Globus pallidus (tissue), 1 donor: ENCODE measurements at places on chromosomes 6 and 20.

DNA sequence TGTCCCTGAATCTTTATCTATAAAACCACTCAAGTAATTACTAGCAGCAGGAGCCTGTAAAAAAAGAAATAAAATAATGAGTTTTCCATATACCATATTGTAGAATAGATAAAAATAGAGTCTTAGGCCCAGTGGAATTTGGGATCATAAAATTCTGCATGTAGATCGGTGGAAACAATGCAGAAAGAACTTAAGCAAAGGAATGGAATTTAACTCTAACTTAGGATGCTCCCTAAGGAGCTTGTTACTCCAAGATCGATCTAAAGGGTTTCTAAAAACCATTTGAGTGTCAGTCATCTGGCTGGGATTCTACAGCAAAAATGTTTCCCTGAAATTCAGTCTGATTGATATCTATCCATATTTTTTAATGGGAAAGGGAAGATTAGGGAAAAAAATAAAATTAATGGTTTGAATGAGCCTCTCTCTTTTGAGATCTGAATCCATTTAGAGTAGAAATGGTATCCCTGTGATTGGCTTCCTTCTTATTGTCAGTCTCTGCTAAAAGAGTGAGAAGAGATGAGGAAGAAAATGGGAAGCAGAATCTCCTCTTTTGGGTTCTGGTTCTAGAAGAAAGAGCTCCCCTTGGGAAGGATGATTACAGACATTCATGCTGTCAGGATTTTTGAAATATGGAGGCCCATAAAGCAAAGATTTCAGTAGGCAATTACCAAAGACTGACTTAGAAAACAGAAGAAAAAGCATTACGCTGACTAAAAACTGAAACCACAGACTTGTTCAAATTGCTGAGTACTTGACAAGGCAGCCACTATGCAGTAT, 564.3 kb upstream of the MARCKS start:
- DNase-seq = no peak

- no peak for DNase-seq
These were observed 247.5 kb upstream of the SUPT3H start for GRCh38 chr6:45625191-45625664.

- no peak for DNase-seq
These were observed 182.5 kb downstream of the EDN1 start for GRCh38 chr6:12472601-12473038.

DNA sequence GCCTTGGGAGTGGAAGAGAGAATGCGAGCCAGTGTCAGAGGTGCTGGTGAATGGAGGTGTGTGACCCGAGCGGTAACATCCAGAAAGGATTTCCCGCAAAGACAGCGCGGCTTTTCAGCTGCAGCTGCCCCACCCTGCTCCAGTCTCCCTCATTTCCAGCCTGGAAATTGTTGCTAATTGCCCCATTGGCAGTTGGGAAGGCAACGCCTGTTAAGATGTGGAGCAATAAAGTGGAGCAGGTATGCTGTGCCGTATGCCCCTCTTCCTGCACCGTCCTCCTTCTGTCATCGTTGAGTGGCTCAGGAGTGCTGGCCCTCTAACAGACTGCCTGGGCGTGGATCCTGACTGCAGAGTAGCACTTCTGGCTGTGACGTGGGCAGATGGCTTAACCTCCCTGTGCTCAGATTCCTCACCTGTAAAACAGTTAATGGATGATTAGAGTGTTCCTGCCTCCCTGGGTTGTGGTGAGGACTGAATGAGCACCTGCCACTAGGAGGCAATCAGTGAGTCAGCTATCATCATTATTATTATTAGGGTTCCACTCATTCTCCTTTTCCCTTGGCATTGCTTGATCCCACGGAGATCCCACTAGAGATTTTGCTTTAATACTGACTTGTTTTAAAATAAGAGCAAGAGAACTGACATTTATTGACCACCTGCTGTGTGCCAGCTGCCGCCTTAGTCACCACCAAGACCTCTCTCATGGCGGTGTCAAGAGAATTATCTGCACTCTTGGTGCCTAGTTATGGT, 11.7 kb downstream of the ARFGEF2 start:
- DNase-seq = no peak

DNA sequence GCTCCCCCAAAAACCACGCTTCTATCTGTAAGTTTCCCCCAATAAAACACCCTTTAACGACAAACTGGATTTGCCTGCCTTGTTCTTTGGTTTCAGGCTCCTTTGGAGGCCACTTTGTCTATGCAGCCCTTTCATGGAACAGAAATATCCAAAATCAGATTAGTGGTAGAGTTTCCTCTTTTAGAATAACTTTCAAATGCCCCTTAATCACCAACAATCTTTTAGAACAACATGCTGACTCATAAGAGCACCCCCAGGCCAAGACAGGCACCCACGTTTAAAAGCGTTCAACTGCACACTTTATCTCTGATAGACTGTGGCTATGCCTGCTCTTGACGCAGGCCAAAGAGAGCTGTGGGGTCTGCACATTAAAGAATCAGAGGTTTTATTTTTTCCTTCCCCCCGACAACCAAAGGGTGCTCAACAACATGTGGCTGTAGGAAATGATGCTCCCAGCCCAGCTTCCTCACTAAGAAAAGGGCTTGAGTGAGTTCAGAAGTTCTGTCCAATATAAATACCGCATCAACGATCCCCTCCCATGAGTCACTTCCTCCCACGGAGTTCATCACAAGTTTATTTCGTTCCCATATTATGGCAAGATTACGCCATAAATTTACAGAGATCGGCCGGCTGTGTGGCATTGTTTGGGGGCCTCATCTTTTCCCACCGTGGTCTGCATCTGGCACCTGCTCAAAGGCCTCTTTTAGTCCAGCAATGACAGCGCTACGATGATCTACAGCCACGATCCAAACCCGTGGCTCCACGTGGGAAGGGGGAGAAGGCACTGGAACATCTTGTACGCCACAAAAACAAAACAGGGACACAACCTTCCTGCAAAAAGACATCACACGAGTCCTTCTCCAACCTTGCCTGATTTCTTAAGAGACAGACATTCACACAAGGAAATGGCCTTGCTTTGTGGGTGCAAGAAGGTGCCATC, 88.8 kb upstream of the NFATC2 start:
- no peak for DNase-seq

GRCh38 chr6:42104804-42105125, 37.7 kb downstream of the C6orf132 start:
- no peak for DNase-seq

DNA sequence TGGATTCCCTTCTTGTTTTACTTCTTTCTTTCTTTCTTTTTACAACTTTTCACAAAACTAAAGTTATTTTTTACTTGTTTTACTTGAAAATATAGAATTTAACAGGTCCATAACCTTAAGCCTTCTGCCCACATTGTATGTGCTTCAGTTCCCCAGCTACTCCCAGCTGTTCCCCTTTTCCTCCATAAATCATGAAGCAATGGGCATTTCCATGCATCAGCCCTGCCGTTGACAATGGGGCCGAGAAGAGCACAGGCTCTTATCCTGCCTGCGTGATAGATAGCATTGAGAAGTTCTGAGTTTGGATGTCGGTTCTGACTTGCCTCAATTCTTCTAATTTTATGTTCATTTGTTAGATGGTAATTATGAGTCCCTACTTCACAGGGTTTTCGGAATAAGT, 583.8 kb downstream of the CDH26 start:
- DNase-seq = no peak

- no peak for DNase-seq
These were observed 17.7 kb downstream of the RAB22A start for GRCh38 chr20:58327211-58327610.

- DNase-seq = no peak
These were observed 5.9 kb upstream of the PHF1 start for GRCh38 chr6:33404884-33405283.

- DNase-seq = no peak
These were observed 11.6 kb downstream of the CST3 start for GRCh38 chr20:23626040-23626620.

DNA sequence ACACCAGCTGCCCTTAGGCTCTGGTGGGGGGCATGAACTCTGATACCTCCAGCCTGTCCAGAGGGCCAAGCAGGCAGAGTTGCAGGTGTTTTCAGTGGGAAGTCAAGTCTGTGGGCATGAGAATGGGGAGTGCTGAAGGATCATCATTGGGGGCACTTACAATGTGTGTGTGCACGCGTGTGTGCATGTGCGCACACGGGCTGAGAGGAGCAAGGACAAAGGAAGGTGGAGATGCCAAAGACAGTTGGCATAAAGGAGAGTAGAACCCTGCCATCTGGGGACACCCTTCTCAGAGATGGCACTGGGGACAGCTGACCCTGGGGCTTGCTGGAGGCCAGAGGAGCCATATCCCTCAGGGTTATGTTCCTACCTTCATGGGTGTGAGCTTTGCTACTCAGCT, 408.4 kb upstream of the CHD6 start:
- no peak for DNase-seq

DNA sequence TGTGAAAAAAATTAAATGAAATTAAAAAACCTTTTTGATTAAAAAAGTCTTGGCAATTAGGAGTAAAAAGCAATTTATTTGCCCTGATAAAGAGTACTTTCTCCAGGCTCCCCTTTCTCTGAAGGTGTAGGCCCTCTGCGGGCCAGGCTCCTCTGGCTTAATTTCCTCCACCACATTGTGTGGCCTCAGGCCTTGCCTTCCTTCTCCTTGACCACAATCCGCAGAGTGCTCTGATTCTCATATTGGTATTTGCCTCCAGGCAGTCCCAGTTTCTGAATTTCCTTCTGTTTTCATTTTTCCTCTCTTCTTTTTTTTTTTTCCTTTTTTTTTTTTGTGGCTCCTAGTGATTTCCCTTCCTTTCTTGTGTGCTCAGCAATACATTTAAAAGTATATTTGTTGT, 96.4 kb downstream of the AIG1 start:
- DNase-seq = no peak

- DNase-seq = no peak
These were observed 1334.0 kb upstream of the CITED2 start for GRCh38 chr6:140708441-140708840.

DNA sequence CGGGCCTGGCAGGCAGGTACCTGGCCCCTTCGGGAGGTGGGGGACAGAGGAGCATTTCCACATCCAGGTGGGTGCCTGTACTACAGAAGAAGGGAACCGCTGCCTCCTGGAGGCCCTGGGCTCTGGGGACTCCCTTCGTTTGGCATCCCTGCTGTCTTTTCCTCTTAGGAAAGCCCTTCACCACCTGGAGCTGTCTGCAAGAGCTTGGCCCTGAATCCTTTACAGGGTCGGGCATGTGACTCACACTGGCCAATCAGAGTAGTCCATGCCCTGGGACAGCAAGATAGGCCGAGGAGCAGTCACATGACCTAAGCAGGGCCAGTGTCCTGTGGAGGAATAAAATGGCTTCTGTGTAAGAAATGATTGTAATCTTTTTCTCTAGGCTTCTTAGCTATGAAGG, 224.9 kb downstream of the ANKRD60 start:
- no peak for DNase-seq

DNA sequence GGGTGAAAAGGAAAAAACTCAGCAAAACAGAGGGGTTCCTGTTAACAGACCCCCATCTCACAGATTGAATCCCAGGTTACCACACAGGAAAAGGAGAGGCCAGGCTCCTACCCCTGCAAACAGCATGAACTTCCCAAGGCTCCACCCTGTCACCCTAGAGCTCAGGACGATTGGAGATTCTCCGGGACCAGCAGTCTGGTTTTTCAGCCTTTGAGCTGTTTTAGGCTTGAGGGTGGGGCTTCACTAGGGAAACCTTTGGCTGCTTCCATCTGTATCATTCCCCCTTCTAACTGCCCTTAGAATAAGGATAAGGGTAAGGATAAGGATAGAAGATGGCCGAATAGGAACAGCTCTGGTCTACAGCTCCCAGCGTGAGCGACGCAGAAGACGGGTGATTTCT, 16.0 kb downstream of the C6orf58 start:
- no peak for DNase-seq

DNA sequence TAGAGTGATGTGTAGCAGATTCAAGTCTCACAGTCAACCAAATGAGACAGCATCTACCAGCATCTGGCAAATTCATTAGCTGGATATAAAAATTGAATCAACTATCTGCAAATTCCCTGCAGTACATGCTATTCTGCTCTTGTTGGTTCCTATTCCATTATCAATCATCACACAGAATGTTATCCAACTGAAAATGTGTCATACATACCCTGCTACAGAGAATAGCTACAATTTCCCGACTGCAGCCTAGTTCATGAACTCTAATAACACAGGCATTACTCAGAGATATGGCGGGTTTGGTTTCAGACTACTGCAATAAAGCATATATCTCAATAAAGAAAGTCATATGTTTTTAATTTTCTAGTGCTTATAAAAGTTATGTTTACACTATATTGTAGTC, 78.4 kb downstream of the AHI1 start:
- no peak for DNase-seq

- no peak for DNase-seq
These were observed 910 bp upstream of the PCSK2 start for GRCh38 chr20:17225851-17226409.

DNA sequence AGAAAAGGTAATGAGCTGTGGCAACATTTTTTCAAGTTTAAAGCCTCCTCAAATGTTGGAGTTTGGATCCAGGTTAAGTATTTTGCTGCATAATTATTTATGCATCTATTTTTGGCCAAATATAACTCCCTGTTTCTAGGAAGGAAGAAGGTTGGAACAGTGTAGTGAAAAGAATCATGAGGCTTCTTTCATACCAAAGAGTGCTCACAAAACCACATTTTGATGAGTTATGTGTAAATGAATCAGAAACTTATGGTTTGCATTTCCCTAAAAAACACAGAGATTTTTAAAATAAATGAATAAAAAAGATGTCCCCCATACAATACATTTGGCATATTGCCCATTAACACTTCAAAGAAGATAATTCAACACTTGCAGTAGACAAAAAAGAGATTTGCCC, 246.9 kb upstream of the PRDM1 start:
- DNase-seq = no peak

GRCh38 chr6:37293426-37293825, 35.5 kb upstream of the TMEM217 start:
- no peak for DNase-seq

- DNase-seq = no peak
These were observed 67.5 kb downstream of the MACROD2 start for GRCh38 chr20:14062786-14063185.

GRCh38 chr6:100998111-100998510, 117.0 kb upstream of the ASCC3 start:
- DNase-seq = no peak

GRCh38 chr6:14467591-14467990, 350.0 kb downstream of the CD83 start:
- DNase-seq = no peak

DNA sequence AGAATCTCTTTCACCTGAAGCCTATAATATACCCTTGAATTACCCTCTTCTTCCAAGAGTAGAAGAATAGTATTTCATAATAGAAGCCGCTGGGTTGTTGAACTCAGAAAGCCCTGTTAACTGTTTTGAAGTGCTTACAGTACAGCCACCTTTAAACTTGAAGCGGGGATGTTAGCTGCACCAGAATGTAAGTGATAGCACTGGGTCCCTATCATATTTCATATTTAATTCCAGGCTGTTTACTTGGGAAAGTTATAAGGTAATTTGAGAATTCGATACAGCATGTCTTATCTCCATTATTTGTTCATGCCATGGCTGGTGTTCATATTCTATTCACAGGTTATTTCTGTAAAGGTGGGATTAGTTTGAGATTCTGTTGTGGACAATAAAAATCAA, 63.5 kb upstream of the VSTM2L start:
- DNase-seq = no peak

DNA sequence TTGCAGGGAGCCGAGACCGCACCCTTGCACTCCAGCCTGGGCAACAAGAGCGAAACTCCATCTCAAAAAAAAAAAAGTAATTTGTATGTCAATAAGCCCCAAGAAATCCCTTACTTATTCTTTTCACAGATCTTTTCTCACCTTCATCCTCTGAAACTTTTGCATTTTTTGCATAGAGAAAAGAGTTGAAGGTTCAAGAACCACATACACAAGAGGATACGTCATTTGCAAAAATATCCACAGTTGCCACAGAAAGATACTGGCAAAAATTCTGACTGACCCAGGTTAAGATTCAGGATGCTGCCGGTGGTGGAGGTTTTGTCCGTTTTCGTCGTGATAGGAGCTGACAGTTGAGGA, 94.5 kb downstream of the ZMYND8 start:
- DNase-seq = no peak
